Left lobe of liver (tissue), 2 donors: ENCODE measurements at places on chromosomes 6 and 20. TPM values are rescaled to one million over a fixed set of nuclear protein-coding genes. Genes with fewer than 3 reads are reported as not detected.

The FOXF2 gene
- total RNA-seq, result not detected

The TSPO2 gene
- 0.30 TPM for total RNA-seq

The CST5 gene
- not detected for total RNA-seq

The BHLHE23 gene
- total RNA-seq, result not detected

- DNase-seq, result no peak
Measured at GRCh38 chr6:21780141-21780540, 186.6 kb downstream of the SOX4 start.

GRCh38 chr6:37511910-37512399, 12.3 kb upstream of the CCDC167 start:
- DNase-seq, result no peak

GRCh38 chr6:71965404-71965803, 79.1 kb downstream of the RIMS1 start:
- DNase-seq, result no peak

GRCh38 chr6:31877651-31878161, 1.1 kb downstream of the SLC44A4 start:
- no peak for DNase-seq

GRCh38 chr6:105431226-105431625, 28.3 kb upstream of the PREP start:
- DNase-seq, result no peak

GRCh38 chr6:91633374-91634111, 1046.7 kb upstream of the MAP3K7 start:
- DNase-seq, result no peak

DNA sequence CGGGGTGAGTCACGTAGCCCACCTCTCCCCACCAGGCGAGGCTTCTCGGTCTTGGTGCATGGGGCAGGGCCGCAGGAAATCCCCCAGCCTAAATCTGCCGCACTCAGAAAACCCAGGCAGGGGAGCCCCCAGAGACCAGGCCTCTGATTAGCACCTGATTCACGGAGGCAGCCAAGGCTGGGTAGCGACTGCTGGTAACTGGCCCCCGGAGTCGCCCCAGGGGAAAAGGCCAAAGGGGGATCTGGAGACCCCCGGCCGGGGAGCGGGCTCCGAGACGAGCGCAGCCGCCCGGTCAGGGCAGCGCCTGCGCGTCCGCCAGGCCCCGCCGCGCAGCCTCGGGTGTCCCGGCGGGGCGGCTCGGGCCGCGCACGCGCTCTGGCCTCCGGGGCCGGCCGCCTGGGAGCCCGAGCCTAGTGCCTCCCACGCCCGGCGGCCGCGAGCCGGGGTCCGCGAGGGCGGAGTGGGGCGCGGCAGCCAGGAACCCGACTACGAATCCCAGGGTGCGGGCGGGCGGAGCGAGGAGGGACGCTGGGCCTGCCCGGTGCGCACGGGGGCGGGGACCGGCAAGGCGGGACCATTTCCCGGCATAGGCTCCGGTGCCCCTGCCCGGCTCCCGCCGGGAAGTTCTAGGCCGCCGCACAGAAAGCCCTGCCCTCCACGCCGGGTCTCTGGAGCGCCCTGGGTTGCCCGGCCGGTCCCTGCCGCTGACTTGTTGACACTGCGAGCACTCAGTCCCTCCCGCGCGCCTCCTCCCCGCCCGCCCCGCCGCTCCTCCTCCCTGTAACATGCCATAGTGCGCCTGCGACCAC, at the start of gene DUSP22:
Gene DUSP22 (plus strand): TSS at position 791 of the 809 bp plus-strand sequence. CDS start 53 bp downstream, outside the sequence.
- peak; percentile 94 for DNase-seq

DNA sequence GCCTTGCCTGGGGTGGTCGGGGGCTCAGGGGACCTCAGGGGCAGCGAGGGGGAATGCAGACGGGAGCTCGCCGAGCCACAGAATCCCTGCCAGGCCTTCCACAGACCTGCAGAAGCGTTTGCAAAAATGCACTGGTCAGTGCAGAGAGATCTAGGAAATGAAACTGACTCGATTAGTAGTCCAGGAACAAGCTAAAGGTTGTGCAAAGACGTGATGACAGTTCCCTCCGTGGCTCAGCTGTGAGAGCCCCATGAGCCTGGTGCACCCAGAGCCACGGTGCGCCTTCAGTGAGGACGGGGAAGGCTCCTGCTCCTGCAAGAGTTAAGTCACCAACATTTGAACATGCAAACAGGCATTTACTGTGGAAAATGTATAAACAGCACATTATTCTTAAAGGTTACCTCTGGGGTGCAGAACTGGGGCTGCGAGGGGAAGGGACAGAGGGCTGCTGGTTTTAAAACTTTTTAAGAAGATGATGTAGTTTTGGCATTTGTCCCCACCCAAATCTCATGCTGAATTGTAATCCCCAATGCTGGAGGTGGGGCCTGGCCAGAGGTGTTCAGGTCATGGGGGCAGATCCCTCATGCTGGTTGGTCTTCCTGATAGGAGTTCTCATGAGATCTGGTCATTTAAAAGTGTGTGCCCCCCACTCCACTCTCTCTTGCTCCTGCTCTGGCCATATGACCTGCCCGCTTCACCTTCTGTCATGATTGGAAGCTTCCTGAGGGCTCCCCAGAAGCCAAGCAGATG, 147.3 kb downstream of the DLL1 start:
- DNase-seq, result no peak

DNA sequence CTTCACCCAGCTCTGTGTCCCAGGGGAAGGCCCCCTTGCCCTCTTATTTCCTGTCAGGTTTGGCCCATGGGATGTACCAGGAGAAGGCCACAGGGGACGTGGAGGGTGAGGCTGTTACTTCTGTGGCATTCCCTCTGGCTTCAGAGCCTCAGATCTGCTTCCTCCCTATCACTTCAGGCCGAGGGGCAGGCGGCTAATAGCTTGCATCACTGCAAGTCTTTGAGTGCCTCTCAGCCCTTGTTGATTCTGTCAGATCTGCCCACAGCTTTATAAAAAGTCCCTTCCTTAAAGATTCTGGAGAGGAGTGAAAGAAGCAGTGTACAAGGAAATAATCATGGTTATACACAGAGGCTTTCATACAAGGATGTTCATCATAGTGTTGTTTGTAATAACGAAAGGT, 86.9 kb downstream of the LRFN2 start:
- DNase-seq, result no peak

GRCh38 chr6:105058316-105058715, 101.4 kb downstream of the LIN28B start:
- DNase-seq, result no peak

GRCh38 chr6:81813305-81813704, 60.8 kb upstream of the TENT5A start:
- no peak for DNase-seq

GRCh38 chr6:73652637-73653570, 888 bp downstream of the SLC17A5 start:
- DNase-seq, result peak; percentile 75

DNA sequence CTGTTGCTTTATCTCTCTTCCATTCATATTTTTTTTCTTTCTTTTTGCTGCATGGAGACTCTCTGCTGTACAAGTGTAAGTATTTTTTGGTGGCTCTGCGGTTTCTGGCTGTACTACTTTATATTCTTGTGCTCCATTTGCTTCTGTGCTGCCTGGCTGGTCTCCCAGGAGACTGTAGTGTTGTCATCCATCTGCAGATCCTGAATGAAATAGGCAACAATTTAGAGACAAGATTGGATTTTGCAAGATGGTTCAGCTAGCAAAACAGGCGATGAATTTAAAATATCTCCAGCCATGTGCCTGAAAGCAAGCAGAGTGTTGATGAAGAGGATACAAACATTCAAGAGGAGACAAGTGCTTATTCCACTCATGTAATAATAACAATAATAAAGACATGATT, 75.1 kb upstream of the SCGN start:
- DNase-seq, result no peak
